CD4-positive, alpha-beta T cell treated with Interleukin-12 subunit alpha and Interleukin-12 subunit beta, for 1 hour (primary cell): ENCODE measurements at places on chromosomes 7 and 10.

GRCh38 chr7:150432915-150433892 is 17.2 kb upstream of the GIMAP8 start:
- DNase-seq: no peak

GRCh38 chr7:151249034-151249731 is 689 bp upstream of the SMARCD3 start:
- no peak for DNase-seq

- DNase-seq: no peak
Measured at GRCh38 chr10:32123021-32123420, 66.8 kb upstream of the KIF5B start.

DNA sequence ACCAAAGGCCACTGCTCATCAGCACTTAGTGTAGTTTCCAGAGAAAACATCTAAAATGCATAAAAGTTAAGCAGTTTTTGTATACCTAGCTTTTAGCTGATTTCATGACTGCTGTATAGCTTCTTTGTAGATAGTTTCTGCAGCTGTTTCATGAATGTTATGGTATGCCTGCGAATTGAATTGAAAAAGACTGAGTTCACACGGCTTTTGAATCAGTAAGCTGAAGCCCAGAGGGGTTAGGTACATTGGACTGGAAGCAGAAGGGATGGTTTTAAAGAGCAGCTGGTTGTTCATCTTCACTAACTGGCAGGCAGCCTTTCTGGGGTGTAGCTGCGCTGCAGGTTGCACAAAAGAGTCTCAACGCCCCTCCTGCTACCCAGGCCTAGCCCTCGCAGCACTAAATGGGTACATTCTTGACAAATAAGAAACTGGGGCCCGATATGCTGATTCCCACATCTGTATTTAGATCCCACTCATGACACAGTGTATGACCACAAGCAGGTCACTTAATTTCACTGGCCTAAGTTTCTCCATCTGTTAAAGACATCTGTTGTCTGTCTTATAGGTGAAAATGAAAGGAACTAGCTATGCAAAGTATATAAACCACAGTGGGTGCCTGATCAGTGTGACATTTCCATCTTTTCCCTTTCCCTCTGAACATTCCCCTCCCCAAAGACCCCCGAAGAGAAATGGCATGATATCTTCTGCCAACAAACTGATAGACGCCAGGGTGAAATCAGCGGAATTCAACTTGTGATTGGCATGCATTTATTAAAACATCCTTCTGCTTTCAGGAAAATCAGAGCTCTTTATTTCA is 85.9 kb upstream of the AGBL3 start:
- DNase-seq: no peak

- no peak for DNase-seq
Measured at GRCh38 chr7:73799282-73800141, 29.4 kb upstream of the CLDN3 start.

GRCh38 chr7:2621948-2622640 is 9.7 kb upstream of the TTYH3 start:
- DNase-seq: no peak

DNA sequence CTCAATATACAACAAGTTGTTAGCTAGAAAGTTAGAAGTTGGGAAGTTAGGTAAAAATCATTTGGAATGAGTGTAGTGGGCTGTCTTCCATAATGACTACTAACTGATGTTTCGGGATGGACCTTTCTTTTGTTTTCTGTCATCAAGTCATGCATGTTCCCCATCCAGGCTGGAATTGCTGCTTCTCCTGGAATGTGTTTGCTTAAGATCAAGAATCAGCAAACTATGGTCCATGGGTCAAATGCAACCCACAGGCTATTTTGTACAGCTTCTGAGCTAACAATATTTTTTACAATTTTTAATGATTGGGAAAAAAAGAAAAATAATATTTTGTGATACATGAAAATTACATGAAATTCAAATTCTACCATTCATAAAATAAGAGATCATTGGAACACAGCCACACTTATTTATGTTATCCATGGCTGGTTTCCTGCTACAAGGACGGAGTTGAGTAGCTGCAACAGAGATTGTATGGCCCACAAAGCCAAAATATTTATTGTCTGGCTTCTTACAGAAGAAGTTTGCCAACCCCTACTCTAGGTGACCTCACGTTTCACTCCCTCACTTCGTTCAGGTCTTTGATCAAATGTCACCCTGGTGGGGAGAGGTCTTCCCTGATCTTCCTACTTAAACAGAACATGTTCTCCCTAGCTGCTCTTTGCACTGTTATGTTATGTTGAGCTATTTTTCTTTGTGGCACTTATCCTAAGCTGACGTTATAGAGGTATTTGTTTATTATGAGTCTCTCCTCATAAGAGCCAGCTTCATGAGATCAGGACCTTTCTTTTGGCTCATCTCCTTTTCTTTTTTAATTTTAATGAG is 127.1 kb downstream of the RALA start:
- DNase-seq: no peak

GRCh38 chr7:130914554-130915294 is 180.7 kb upstream of the KLF14 start:
- no peak for DNase-seq

DNA sequence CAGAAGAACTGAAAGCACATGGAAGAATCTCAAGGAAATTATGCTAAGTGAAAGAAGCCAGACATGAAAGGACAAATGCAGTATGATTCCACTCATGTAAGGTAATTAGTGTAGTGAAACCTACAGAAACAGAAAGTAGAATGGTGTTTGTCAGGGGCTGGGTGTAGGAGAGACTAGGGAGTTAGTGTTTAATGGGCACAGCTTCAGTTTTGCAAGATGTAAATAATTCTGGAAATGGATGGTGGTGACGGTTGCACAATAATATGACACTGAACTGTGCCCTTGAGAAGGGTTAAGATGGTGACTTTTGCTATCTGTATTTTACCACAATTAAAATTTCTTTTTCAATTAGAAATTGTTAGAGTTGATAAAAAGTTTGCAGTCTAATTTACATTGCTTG is 157.3 kb upstream of the ADCY1 start:
- DNase-seq: no peak

DNA sequence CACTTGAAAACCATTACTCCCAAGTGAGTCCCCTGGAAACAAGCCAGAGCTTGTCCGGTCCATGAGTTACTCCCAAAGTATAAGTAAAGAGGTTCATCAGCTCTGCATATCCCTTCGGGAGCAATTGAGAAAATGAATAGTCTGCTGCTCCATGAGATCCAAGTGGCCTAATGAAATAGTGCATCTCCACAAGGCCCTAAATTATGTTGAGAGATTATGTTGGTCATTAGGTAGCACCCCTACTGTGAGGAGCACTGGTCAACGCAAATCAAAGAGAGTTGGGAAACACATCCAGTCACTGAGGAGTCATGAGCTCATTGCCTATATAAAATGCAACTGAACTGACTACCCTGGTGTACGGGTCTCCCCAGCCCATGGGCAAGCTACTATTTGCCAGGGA is 205.5 kb upstream of the AOAH start:
- no peak for DNase-seq

DNA sequence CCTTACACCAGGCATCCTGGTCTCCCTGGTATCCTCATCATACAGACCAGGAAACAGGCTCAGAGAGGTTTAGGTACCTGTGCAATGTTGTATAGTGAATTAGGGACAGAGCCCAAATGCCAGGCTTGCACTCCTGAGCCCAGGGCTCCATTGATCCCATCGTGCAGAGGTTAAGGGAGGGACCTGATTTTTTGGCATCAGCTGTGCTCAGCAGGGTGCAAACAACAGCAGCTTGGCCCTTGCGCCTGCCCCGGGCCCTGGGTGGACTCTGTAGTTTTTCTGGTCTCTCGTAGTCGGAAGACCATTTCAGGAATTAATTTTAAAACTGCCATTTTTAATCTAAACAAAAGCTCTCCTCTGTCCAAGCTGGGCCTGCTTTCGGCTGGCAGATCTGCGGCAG is 79.2 kb downstream of the COL26A1 start:
- DNase-seq: no peak

DNA sequence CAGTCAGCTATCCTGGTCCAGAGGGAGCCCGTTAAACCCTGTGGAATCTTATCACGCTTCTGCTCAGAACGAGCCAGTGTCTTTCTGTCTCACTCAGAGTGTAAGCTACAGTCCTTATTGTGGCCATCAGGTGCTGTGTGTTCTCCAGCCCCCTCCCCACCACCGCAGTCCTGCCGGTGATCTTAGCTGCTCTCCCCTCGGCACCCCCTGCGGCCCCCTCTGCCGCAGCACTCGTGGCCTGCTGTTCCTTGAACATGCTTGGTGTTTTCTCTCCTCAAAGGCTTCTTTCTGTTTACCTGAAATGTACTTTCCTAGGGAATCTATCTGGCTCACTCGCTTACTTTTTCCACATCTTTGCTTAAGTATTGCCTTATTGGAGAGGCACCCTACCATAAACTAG is 38.2 kb upstream of the TMEM236 start:
- no peak for DNase-seq
